Stimulated activated naive CD8-positive, alpha-beta T cell treated with anti-CD3 and anti-CD28 coated beads, Interleukin-15, amount 100 ng/mL, for 72 hours (primary cell): ENCODE measurements at places on chromosomes 12 and 14.

DNA sequence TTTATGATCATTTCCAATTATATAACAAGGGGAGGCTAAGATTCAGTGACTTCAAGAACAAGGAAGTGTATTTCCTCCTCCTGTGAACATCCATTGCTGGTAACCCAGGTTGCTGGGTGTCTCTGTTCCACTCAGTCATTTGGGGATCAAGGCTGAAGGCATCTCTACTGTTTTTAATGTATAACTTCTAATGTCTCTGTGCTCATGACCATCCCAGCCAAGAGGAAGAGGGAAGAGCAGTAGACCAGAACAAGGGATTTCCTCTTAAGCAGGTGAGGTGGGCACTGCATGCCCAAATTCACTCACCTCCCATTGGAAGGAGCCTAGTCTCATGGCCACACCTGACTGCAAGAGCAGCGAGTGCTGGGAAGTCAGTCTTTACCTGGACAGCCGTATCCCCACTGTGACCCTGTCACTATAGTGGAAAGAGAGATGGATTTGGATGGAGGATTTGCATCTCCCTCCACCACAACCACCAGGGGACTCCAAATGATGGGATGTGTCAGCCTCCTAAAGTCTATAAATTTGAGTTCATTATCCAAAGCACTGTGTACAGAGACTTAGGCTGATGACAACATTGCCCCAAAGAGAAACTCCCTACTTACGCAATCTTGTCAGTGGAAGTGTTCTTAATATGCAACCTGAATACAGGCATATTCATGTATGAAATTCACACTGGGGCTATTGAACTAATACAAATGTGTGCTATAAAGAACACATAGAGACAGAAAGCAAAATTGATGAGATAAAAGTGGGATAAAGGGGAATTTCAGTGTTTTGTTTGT, 368.7 kb downstream of the TMEM132D start:
- no peak for DNase-seq

DNA sequence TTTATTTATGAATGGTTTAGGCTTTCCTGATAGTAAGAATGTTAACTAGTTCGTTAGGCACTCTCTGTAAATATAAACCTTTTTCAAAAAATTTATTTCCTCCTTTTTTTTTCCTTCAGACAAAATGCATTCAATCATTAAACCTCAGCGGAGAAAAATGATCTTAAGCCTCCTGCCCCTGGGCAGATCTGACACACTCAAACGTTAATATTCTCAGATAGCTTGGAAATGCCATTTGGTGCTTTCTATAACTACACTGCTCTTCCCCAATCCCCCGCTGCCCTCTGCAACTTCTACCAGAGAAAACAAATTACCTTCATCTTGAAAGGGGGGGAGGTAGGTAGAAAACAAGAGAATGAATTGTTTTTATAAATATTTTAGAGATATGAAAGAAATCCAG, 521.2 kb downstream of the MED13L start:
- no peak for DNase-seq

DNA sequence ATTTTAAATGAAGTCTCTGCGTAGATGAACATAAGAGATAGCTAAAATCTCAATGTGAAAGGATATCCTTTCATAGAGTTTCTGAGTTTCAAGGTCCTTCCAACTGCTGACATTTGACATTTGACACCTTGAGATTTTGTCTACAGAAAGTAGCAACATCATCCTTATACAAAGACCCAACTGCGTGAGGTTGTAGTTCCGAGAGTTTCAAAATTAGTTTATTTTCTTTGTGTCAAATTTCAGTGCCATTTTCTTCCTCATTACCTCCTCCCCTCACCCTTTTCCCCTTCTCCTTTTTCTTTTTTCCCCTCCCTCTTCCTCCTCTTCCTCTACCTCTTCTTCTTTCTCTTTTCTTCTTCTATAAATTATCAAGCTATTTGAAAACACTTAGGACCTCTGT, 26.9 kb upstream of the BATF start:
- DNase-seq, result no peak

- no peak for DNase-seq
Measured at GRCh38 chr12:131959641-131960589, 10.2 kb downstream of the EP400 start.

DNA sequence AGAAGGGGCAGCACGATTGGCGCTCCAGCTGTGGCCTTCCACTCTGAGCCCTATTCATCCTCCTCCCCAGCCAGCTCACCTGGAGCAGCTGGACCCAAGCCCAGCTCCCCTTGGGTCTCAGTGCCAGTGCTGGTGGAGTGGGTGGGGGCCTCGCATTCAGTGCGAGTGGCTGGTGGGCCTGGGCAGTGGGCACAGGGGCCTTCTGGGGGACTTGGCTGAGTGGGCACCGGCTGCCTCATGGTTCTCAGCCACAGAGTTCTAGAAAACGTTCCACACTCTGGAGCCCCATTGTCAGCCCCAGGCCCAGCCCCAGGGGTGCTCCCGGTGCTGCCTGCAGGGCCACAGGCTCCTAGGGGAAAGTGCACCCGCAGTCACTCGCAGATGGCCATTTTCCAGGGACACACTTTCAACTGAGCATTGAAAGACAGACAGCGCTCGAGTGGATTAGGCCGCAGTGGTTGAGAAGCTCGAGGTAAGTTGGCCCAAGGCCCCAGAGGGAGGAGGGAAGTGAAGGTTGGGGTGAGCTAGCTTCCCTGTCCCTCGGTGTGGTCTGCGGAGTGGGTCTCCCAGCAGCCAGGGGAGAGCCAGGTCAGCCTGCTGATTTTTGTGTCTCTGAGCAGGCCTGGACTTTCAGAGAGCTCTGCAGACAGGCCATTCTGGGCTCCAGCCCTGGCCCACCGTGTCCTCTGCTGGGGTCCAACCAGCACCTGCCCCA, 3.8 kb downstream of the CLBA1 start:
- DNase-seq, result no peak

- DNase-seq, result no peak
Measured at GRCh38 chr12:28512876-28513275, 322.6 kb downstream of the CCDC91 start.

DNA sequence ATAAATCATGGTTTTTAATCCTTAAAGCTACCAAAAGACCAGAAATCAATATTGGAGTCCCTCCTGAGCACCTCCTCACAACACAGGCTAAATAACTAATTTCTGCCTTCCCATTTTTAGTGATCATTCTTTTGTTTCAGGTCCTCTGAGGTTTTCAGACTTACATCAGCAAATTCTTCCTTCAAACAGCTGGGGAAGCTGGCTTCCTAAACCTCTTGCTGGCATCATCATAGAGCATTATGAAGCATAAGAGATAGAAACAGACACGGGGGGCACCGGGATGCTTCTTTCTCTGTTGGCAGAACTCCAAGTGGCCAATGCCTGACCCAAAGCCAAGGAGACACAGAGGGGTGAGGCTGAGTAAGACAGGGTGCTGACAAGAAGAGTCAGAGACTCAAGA, 47.9 kb upstream of the DBX2 start:
- DNase-seq, result no peak

- DNase-seq, result no peak
Measured at GRCh38 chr14:103867523-103867953, 20.2 kb upstream of the PPP1R13B start.

GRCh38 chr14:31465111-31465510, 7.8 kb upstream of the DTD2 start:
- no peak for DNase-seq

DNA sequence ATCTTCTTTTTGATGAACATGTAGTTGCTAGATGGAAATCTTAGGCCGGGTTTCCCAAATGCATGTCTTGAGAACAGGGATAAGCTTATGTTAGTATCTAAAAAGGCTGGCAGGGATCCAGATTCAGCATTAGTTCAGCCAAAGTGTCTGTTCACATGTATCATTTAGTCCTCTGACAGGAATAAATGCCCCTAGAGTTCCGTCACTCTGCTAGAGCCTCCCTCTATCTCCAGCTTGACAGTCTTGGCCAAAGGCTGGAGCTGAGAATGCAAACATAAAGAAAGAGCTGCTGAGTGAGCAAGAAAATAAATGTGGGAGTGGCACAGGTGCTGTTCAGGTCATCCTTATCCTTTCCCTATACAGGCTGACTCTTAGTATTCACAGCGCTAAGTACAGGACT, 13.8 kb upstream of the NELL2 start:
- DNase-seq, result no peak

DNA sequence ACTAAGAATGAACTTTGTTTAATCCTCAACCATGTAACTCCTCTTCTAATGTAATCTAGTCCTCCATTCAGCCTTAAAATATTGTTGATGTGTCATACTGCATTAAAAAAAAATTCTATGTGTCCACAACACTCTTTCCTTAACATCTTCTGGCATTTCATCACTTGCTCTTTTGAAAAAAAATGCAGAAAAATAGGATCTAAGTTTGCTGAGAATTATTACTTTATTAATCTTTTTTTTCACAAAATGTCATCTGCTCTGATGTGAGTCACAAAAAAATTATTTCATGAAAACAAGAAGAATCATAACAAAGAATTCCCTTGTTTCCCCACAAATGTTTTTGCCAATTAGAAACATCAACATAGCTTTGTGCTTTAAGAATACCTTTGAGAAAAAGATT, 410.1 kb upstream of the MGAT4C start:
- no peak for DNase-seq

DNA sequence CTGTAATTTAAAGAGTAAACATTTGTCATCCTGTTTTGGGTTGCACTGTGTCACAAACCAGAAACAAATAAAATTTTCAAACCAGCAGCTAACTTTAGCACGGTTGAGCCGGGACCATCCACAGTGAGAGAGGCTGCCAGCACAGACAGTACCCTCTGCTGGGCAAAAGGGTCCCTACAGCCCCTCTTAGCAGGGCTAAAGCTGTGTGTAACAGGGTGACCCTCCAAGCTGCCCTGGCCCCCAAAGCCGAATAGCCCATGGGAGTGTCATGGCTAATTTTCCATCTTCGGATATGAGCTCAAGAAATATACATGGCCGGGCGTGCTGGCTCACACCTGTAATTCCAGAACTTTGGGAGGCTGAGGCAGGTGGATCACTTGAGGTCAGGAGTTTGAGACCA, 157.1 kb upstream of the GRIN2B start:
- no peak for DNase-seq

- DNase-seq, result no peak
Measured at GRCh38 chr12:75545636-75546035, 34.2 kb upstream of the KRR1 start.

DNA sequence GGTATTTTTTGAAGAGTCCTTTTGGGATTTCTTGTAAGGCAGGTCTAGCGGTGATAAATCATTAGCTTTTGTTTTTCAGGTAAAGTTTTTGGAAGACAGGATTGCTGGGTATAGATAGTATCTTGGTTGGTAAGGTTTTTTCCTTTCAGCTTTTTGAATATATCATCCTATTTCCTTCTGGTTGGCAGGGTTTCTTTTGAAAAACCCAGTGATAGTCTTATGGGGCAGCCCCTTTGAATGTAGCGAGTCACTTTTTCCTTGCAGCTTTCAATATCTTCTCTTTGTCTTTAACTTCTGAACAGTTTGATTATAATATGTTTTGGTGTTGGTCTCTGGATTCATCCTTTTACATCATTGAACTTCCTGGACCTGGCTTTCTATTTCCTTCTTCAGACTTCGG, 20.2 kb downstream of the TMX1 start:
- DNase-seq, result no peak

DNA sequence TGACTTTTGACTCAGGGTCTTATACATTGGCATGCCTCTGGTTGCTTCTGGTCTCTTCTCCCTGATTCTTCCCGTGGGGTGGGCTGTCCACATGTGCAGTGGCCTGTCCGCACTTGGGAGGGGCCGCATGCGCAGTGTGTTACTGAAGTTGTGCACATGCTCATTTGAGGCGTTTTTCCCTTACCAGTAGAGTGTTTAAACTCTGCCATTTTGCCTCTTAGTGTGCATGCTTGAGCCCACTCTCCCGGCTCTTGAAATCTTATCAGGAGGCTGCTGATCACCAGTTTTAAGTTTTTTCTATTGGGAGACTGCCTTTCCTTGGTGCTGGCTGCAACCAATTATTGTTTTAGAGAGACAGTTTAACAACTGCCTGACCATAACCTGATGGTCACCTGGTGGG, 32.1 kb upstream of the HECTD1 start:
- DNase-seq, result no peak

DNA sequence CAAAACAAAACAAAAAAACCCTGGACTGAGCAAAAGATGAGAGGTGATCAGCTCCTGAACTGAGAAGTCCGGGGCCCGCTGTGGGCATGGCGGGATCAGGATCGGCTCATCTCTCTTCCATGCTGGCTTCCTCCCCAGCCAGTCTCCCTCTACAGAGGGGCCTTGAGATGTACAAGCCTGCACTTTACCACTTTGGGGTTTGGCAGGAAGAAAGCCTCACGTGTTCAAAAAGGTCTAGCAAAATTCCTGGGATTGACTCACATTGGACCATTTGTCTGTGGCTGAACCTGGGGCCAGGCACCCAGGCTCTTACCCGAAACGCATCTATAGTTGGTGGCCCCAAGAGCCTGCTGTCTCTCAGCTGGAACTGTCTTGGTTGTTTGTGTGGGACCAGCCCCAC, 89.0 kb downstream of the SLC24A4 start:
- DNase-seq, result no peak

DNA sequence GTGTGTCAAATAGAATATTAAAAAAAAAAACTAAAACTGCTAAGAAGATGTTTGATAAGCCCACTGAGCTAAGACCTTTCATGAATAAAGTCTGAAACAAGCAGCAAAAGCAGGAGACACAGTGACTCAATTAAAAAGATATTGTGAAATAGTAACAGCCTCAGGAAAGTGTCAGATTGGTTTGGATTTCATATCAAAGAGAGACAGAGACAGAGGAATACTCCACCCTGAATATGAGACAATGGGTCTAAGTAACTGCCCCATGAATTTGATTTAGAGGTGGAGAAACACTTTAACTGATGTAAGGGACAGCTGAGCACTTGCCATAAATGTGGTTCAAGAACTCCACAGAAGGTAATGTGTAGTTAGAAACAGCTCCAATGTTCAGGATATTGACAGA, 277.9 kb upstream of the FOXG1 start:
- no peak for DNase-seq

DNA sequence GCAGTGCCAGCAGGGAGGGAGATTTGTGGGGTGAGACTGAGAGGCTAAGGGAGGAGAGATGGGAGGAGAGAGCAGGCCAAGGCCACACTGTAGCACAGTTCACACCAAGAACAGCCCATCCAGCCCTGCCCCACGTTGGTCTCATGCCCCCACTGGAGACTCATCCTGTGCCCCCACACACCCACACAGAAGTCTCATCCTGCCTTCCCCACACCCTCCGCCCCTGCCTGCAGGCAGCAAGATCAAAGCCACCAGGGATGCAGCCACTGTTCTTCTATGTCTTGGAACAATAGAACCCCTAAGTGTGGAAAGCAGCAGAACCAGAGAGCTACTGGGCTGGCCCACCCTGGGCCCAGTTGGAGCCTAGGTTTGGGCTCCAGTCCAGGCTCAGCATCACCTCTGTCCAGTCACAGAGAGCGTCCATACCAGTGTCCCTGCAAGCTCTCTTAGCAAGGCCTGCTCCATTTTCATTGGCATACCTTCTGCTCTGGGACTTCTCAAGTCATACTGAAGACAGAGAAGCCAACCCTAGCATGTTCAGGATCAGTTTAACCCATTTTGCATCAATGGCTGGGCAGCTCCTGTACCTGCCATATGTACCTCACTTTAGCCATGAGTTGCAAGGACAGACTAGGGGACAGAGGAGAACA, 31.7 kb upstream of the HDAC7 start:
- no peak for DNase-seq
